ENCODE measurements at places on chromosomes 3 and 15.
A peak's percentile ranks its signal among the peaks of the same experiment; 100 is the strongest.

DNA sequence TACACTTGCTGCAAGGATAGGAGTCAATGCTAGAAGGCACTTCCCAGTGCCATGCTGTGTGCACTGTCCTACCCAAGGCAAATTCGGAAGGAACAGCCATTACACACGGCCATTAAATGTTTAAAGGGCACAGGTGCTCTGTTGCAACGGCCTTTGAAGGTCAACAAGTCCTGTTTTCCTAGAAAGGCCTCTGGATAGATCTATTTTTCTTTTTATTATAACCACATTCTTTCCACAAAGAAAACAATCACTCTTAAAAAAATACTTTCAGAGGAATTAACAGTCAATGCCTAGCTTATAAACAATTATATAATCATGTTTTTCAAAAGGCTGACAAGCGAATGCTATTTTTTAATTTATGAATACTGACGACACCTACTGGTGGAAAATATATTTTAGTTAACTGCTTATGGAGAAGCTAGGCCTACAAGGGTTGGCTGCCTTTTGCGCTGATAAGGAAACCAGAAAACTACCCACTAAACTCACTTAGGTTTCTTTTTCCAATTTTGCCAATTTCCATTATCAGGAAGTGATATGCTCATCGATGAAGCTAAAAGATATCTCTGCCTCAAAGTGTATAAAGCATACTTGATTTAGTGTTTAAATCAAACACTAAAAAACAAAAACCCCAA lies 2.4 kb downstream of the ARHGEF3 start:
- DNase-seq = peak; percentile 38

GRCh38 chr3:159130108-159130507 lies 328.3 kb downstream of the MFSD1 start:
- no peak for DNase-seq

- no peak for DNase-seq
These were observed 28.4 kb downstream of the TMEM40 start for GRCh38 chr3:12730506-12731242.

GRCh38 chr15:89550427-89550826 lies 24.8 kb upstream of the TICRR start:
- DNase-seq = no peak

DNA sequence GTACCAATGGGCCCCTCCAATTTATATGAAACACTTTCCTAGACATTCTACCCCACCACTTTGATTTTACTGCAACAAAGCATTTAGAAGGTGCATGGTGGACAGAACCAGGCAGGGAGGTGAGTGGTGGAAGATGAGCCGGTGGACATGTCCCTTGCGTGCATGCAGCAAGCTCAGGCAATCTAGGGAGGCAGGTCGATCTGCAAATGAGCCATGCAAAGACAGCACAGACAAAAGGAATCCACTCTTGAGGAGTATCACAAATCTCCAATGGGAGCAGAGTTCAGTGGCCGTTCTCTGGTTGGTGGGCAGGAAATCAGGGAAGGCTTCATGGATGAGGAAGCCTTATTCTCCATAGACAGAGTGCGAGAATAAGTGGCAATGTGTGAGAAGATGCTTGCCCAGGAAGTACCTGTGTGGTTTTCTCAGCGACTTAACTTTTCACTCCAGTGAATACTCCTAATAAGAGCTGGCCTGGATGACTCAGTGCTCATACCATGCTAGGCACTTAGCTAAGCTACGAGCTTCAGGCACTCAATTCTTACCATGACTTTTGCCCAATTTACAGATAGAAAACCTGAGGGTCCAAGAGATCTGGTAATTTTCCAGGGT lies 152.5 kb downstream of the FOXP1 start:
- no peak for DNase-seq

DNA sequence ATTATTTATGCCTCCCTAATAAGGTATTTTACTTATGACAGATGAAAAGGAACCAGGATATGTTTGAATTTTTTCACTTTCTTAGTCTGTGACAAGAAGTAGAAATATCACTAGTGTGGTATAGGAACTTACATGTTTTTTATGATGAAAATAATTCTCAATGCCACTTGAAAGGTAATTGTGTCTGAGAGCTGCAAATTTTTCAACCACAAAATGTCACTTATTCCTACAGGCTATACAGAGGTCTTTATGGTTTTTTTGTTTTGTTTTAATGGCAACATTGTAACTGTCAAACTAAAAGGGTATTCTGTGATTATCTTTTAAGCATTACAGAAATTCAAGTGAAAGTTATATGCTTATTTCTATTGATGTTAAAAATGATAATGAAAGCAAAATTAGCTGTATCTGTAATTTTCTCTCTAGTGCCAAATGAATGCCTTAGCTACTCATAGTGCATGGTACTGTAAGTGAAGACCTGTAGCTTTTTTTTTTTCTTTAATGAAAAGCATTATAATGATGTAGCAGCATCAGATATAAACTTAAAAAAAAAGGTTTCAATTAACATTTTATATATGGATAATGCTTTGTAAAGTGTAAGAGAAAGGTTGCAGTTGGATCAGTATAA lies 14.7 kb downstream of the FEM1B start:
- no peak for DNase-seq

GRCh38 chr3:112807685-112808084 lies 39.0 kb downstream of the CD200R1L start:
- DNase-seq = no peak

Data from NCI-H2081 treated with DMSO at 0.1 percent for 48 hours (cell line).